SK-MEL-5 (cell line): ENCODE measurements at places on chromosomes 3 and 15. TPM values are rescaled to one million over a fixed set of nuclear protein-coding genes. Genes with fewer than 3 reads are reported as not detected.

- DNase-seq: no peak
These were observed 23.4 kb downstream of the SPSB4 start for GRCh38 chr3:141074529-141074928.

GRCh38 chr3:196003611-196004010, 78.3 kb downstream of the TFRC start:
- DNase-seq: no peak

DNA sequence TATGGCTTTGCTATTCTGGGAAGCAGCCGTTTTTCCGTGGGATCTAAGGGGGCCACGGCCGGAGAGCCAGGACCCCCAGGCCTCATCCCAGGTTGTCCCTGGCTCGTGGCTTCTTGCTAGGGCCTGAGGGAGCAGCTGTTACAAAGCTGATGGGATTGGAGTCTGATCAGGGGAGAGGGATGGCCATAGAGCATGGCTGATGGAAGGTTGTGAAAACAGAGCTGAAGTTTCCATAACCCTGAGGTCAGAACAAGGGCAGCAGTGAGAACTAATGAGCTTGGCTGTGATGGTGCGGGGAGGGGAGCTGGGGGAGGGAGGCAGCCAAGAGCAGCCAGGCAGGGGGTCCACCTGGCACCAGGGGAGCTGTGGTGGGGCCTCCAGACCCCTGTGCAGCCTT, 63.0 kb downstream of the LINGO1 start:
- DNase-seq: no peak

Gene NTRK3
- total RNA-seq: 0.05 TPM in 1 of 2 replicates, not detected in the other

Gene SPRED1
- 51.0 and 51.3 TPM in 2 replicates for total RNA-seq

Gene TMCO5A
- total RNA-seq: not detected in 2 replicates

Gene CEP63
- total RNA-seq: 32.2 and 34.1 TPM in 2 replicates

DNA sequence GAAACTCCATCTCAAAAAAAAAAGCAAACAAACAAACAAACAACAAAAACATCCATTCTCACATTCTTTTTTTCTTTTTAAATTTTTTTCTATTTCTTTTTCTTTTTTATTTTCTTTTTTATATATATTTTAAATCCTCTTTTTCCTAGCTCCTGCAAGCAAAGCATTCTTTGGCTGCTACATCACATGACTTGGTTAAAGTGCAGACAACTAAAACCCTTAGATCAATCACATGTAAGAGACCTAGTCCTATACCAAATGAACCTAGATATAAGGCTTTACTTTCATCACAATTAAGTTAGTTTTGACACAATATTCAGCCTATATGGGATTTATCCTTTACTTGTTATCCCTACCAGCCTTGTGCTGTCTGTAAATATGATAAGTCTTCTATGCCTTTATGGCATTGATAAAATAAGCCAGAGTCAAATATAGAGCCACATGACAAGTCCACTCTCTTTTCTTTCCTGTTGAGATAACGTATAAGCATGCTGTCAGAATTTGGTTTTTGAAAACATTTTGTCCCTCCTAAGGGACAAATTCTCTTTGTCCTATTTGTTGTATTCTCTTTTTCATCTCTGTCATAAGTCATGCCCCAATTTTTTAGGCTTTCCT, 11.3 kb downstream of the UBR1 start:
- DNase-seq: no peak

GRCh38 chr15:74216949-74217348, 14.4 kb upstream of the STRA6 start:
- no peak for DNase-seq

GRCh38 chr3:72109327-72110259, 324.6 kb upstream of the PROK2 start:
- no peak for DNase-seq

Gene STARD9
- total RNA-seq: 2.1 and 2.2 TPM in 2 replicates

DNA sequence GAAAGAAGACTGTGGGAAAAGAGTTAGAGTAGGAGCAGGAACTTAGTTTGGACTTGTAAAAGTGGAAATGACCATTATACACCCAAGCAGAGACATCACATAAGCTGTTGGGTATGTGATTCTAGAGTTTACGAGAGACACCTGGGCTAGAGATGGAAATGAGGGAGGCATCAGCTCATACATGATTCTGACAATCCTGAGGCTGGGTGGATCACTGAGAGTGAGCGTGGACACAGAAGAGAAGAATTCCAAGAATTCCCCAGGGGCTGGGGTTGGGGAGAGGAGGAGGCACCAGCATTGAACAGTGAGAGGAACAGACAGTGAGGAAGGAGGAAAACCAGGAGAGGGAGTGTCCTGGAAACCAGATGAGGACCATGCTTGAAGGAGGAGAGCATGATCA, 113.5 kb downstream of the KCNAB1 start:
- no peak for DNase-seq

GRCh38 chr15:81843226-81843625, 202.6 kb downstream of the MEX3B start:
- no peak for DNase-seq

DNA sequence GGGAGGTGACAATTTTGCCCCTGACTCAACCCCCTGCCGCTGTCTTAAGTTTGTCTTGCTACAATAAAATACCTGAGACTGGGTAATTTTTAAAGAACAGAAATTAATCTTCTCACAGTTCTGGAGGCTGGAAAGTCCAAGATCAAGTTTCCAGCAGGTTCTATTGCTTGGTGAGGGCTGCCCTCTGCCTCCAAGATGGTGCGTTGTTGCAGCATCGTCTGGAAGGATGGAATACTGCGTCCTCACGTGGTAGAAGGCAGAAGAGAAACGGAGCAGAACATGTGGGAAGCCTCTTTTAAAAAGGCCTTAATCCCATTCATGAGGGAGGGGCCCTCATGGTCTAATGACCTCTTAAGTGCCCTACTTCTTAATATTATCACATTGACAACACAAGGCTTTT, 87.3 kb upstream of the SNTN start:
- peak; percentile 44 for DNase-seq

DNA sequence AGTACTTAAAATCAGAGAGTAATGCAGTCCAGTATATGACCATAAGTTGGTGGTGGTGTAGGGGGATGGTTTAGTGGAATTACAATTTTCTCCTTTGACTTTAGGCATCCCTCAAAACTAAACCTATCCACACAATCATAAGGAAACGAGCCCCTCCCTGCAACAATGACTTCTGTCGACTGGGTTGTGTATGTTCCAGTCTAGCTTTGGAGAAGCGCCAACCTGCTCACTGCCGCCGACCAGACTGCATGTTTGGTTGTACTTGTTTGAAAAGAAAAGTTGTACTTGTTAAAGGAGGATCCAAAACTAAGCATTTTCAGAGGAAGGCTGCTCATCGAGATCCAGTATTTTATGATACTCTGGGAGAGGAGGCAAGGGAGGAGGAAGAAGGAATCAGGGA, 52.8 kb downstream of the MGA start:
- DNase-seq: no peak

Gene GPR62
- total RNA-seq: not detected in 2 replicates

DNA sequence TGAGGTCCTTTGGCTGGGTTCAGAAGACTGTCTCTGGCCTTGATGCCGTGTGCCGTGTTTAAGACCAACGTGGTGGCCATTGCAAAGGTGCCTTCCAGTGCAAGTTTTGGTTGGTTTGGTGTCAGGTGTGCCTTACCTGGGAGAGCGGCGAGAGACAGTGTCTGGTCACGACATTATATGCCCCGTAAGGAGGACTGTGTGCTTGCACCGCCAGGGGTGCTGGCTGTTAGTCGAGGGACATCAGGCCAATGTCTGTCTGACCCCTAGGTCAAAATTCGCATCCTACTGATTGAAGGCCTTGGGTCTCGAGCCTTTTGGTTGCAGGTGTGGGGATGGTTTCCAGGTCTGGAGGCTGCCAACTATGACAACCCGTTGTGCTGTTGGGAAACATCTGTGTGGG, 111.9 kb downstream of the SNRPN start:
- no peak for DNase-seq

GRCh38 chr15:82699726-82700125, 9.9 kb downstream of the AP3B2 start:
- DNase-seq: no peak

DNA sequence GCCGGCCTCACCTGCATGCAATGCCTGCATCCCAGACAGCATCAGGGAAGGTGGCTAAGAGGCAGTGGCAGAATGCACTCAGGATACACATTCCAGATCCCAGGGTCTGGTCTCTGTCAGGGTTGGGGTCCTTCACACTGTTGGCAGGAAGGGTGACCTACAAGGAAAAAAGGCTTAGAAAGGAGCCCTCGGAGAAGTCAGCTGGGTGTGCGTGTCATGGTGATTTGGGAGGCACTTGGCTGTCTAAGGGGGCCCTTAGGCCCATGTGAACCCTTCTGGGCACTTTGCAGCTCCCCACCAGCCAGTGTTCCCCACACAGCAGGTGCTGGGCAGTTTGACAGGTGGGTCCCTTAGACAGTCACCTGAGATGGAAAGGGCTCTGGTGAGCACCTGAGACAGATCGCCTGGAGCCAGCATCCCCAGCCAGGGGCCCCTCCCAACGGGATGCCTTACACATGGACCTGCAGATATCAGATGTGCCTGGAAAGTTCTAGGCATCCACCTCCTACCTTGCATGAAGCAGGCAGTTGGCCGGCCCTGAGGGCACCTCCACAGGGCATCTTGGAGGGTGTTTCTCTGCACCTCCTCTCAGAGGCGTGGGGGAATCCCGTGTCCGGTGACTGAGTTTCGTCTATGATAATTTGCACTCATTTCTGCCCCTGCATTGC, 131.6 kb downstream of the LRRK1 start:
- no peak for DNase-seq

- no peak for DNase-seq
These were observed 208.8 kb downstream of the SV2B start for GRCh38 chr15:91308855-91309254.

DNA sequence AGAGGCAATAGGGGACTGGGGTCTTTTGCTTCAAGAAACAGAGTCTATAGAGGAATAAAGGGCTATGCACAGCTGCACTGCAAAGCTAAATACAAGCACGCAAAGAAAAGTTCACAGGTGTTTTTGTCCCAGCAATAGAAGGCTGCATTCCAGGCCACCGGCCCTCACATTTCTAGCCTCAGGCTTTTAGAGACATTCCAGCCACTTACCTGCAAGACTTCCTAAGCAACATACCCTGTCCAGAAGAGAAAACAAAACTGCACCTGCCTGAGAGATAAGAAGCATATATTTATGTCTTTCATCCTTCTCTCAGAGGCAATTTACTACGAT, 220.5 kb downstream of the OPA1 start:
- no peak for DNase-seq

DNA sequence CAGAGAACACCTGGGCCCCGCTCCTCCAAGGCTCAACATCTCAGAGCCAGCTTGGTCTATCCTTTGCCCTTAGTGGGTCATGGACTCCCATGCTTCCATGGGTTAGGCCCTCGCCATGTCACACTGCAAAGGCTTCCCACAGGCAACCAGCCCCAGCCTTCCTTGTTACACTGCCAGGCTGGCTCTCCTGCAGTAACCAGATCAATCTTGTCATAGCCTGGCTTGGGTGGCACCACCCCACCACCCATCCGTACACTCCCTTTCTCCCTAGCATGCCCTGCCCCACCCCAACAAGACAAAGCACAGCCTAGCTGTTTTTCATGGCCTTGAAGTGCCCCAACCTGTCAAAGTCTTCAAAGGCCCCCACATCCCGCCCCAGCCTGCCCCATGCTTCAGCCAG, 30.5 kb downstream of the CA12 start:
- DNase-seq: no peak

DNA sequence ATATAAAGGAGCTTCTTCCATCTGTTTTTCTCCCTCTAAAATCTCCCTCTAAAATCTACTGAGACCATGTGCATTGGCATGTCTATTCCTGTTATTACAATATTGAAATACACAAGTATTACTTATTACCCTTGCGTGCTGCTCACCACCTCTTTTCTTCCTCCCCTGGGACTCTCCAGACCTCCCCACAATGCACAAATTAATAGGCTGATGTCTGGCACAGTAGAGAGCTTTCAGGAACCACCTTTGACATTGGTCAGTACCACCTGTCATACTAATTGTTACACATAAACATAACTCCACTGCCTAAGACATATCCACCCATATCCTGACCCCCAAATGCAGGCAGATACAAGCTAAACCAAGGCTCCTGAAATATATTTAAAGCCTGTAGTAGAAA, 722.6 kb downstream of the FHIT start:
- no peak for DNase-seq

Gene GP5
- not detected in 2 replicates for total RNA-seq

GRCh38 chr3:100523050-100523760, 30.8 kb downstream of the TMEM45A start:
- no peak for DNase-seq

GRCh38 chr15:70633103-70633831, 130.1 kb downstream of the UACA start:
- DNase-seq: no peak

DNA sequence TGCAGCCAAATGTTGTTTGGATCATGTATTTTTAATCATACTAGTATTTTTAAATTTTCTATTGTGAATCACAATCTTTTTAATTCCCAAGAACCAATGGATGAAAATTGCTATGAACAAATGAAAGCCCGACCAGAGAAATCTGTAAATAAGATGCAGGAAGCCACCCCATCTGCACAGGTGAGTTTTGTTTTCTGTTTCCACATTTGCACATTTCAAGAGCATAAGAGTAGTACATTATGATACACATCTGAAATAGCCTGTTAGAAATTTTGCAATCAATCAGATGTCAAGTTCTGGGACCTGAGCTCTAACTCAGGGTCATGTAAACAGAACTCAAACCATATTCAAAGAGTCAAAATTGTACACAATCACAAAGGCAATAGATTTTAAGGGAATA, 26.5 kb downstream of the TRAT1 start:
- DNase-seq: no peak

- peak; percentile 55 for DNase-seq
These were observed 101.6 kb downstream of the OXNAD1 start for GRCh38 chr3:16366581-16366980.

Gene RPUSD2
- total RNA-seq: 13.7 and 17.9 TPM in 2 replicates

Gene SLC49A4
- 40.2 and 42.1 TPM in 2 replicates for total RNA-seq

DNA sequence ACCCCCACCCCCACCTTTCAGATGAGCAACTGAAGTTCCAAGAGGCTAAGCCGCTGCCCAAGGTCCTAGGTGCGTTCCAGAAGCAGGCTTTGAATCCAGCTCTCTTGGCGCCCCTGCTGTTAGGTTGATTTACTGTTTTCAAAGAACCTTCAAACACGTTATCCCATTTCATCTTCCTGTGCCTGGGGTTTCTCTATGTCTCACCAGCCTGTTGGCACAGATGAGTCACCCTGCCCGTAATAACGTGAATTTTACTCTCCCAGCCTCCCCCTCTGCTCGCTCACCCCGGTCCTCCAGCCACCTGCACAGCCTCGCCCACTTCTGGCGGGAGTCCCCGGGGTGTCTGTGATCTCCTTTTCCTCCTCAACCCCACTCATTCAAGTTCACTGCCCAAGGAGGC, 13.0 kb upstream of the TSEN2 start:
- DNase-seq: no peak

- DNase-seq: no peak
These were observed 22.3 kb downstream of the ANKDD1A start for GRCh38 chr15:64934023-64934422.

Gene C3orf49
- total RNA-seq: not detected in 2 replicates
